ENCODE measurements at places on chromosomes 3 and 15.

DNA sequence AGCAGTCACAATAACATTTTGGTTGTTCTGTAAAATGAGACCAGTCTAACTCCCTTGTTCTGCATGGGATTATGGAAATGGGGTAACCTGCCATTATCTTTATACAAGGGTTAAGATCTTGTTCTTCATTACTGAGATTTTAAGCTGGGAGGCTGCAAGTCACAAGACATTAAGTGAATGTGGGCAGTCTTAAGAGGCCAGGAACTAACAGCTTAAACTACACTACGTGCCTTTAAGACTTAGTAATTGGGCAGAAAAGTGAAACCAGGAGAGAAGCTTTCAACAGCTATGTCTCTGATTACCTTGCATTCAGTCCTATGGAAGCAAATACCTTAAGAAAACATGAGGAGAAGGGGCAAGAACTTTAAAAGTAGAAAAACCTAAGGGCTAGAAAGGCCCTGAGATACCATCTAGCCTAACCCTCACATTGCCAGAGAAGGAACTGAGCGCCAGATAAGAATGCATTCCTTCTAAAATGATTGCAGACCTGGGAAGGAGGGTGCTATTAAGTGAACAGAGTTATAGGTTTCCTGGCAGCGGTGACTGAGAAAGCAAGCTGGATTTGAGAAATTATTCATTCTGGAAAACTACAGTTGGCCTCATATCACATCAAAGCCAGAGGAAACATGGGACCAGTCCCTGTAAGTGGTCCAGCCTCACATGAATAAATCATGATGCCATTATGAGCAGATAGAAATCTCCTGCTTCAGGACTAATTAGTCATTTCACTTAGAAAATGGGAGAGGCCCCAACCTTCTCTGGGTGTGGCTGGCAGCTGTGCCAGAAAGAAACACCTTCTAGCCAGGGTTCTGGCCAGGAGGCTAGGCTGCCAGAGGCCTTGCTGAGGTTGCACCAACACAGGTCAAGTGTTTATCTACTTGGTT, 32.9 kb downstream of the DAPK2 start:
- no peak for DNase-seq

GRCh38 chr3:113252553-113252952, 41.2 kb downstream of the BOC start:
- no peak for DNase-seq

DNA sequence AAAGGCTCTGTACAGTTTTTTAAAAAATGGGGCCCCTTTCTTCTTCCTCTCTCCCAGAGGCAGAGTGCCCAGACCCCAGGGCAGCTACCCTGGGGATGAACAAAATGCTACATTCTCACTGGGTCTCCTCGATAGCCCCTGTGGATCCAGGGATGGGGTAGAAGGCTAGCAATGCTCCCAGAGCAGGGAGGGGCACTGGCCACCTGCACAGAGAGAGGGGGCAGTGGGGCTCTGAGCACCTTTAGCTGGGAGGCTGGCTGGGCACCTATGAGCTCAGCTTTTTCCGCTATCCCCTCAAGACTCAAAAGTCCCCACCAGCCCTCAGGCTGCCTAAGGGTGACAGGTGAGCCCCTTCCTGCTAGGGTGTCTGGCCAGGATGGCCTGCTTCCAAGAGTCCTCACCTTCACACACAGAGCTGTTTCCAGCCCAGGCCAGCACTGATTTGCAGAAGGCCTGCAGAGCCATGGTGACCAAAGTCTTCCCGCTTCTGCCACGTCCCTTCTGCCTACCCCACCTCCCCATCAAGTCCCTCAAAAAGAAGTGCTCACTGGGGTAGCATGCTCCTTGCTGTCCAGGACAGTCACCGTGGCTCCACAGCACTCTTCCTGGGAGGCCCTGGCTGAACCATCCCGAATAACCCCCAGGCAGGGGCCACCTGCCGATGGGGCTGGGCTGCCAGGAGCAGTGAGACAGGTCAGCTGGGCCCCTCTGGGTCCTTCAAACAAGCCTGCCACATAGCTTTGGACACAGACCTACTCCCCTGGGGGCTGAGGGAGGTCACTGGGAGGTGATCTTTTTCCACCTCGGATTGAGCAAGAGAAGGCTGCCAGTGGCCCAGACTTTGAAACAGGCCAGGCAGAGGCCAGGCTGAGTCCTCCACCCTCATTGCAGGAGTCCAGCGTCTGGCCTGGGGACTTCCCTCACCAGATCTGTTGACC, 20.4 kb downstream of the BMF start:
- no peak for DNase-seq

DNA sequence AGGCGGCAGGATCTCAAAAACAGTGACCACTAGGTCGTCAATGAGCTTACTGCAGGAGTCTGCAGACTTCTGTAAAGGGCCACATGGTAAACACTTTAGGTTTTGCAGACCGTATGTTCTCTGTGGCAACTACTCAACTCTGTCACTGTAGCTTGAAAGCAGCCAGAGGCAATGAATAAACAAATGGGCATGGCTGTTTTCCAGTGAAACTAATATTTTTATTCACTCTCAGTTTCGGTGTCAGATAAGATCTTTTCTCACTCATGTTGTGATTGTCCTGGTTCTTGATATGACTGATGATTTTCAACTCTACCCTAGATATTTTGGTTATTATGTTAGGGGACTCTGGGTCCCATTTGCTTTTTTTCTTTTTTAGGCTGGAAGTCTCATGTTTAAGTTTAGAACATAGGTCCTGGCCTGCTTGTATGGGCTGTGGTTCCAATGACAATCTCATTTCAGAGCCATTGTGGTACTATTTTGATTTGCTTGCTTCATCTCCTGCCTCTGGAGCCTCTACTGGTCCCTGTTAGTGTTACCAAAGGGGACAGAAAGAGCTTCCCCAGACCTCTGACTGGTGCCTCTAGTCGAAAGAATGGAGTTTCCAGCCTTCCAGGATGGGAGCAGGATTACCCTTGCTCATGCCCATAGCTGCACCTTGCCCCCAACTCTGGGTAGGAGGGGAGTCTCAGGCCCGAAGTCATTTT, 222.0 kb downstream of the STT3B start:
- no peak for DNase-seq

GRCh38 chr3:57910990-57911389, 97.2 kb upstream of the FLNB start:
- DNase-seq: no peak

- DNase-seq: no peak
Measured at GRCh38 chr3:187963003-187963676, 190.8 kb upstream of the LPP start.

DNA sequence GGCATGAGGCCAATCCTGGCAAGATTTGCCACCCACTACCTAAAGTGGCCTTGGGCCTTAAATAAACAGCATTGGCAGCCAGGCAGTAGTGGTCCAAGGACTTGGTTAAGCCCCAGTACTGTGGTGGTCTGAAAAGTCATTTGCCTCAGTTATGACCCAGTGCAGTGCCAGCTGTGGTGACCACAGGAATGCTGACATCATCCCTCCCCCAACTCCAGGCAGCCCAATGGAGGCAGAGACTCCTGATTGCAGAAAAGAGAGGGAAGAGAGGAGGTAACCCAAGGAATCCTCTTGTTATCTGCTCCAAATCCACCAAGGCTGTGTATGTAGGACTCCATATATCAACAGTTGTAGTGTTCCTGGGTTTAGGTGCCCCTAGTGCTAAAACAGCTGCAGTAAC, 883.6 kb downstream of the SQOR start:
- no peak for DNase-seq

GRCh38 chr3:55965776-55966175, 478.7 kb upstream of the WNT5A start:
- DNase-seq: no peak

- no peak for DNase-seq
Measured at GRCh38 chr3:126274735-126275619, 82.2 kb downstream of the KLF15 start.

DNA sequence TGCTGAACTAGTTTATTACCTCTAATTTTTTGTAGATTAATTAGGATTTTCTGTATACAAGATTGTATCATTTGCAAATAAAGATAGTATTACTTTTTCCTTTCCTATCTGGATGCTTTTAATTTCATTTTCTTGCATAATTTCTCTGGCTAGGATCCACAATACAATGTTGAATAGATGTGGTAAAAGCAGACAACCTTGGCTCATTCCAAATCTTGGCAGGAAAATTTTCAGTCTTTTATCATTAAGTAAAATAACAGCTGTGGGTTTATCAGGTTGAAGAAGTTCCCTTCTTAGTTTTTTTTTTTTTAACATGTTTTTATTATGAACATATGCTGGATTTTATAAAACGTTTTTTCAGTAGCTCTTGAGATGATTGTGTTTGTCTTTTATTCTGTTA, 422.6 kb downstream of the AGBL1 start:
- DNase-seq: no peak

DNA sequence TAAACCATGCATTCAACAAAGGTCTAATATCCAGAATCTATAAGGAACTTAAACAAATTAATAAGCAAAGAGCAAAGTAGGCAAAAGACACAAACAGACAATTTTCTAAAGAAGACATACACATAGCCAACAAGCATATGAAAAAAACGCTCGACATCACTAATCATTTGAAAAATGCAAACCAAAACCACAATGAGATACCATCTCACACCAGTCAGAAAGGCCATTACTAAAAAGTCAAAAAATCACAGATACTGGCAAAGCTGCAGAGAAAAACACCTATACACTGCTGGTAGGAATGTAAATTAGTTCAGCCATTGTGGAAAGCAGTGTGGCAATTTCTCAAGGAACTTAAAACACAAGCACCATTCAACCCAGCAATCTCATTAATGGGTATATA, 53.8 kb downstream of the FSIP1 start:
- DNase-seq: no peak

DNA sequence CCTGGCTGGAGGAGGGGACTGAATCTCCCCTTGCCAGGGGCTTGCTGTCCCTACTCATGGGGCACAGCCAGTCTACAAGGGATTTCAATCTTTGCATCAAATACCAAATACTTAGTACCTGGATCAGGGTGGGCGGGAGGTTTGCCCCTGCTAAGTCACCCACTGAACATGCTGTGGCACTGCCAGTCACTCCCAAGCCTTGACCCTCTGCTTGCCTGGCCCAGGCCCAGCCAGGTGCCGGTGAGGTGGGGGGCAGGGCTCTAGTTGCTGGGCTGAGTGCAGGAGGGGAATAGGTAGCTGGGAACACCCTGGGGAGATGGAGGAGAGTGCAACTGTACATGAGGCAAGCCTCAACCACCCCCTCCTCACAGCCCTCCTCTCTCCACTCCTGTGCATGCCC, 136.3 kb upstream of the LRTM1 start:
- DNase-seq: no peak

DNA sequence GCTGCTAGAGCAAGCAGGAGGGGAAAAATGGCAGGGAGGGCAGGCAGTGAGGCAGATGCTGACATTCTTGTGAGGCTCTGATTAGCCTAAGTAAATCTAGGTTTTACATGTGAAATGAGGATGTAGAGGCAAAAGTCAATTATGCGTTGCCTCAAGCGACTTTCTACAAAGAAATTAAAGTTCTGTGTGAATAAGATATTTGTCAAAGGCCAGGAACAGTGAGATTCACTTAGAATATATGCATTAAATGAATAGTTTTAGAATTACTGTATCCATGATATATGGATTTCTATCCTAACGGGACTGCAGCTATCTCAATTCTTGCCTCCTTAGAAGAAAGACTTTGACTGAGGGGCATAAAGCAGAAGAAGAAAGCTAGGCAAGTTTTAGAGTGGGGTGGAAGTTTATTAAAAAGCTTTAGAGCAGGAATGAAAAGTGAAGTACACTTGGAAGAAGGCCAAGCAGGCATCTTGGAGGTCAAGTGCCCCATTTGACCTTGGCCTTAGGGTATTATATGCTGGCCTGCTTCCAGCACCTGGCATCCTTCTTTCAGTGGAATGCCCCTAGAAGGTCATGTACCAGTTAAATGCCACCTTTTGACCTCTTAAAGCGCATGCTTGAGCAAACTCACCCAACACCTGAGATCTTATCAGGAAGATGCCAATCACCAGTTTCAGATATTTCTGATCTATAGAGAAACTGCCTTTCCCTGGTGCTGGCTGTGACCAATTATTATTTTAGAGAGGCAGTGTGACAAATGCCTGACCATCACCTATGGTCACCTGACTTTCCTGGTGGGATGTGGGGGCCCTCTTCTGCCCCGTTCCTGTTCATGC, 38.2 kb downstream of the OSTN start:
- DNase-seq: no peak

- no peak for DNase-seq
Measured at GRCh38 chr3:189260556-189261493, 89.1 kb downstream of the TPRG1 start.

Measured in T-helper 17 cell (primary cell).